ENCODE measurements at places on chromosomes 16 and 17. TPM values are rescaled to one million over a fixed set of nuclear protein-coding genes. Genes with fewer than 3 reads are reported as not detected.
A peak's percentile ranks its signal among the peaks of the same experiment; 100 is the strongest.

The TAC4 gene
- not detected for total RNA-seq

The CPD gene
- 25.7 TPM for total RNA-seq

The PHOSPHO1 gene
- total RNA-seq: 2.2 TPM

GRCh38 chr16:67770346-67770991 lies 35.9 kb downstream of the RANBP10 start:
- DNase-seq: no peak

DNA sequence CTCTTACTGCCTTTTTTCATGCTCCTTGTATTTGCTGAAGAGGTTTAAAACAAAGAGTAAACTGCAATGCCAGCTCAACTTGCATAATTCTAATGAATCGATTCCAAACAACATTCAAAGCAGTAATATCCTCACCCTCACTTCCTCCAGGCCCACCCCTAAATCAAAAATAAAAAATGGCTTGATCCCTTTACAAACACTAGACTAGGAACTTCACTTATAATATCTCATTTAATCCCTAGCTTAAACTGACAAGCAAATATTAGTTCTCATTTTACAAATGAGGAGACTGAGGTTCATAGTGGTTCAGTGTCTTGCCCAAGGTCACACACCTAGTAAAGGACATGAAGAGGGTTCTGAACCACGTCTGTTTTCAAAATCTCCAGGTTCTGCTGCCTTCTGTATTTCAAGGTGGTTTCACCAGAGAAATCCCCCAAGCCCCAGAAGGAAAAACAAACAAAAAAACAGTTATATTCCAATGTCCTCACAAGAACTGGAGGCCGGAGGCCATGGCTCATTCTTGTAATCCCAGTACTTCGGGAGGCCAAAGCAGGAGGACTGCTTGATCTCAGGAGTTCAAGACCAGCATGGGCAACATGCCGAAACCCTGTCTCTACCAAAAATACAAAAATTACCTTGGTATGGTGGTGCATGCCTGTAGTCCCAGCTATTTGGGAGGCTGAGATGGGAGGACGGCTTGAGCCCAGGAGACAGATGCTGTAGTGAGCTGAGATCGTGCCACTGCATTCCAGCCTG lies 80.3 kb upstream of the GRIN2A start:
- DNase-seq: no peak

GRCh38 chr17:77315010-77315409 lies 174.2 kb downstream of the SEC14L1 start:
- DNase-seq: no peak

DNA sequence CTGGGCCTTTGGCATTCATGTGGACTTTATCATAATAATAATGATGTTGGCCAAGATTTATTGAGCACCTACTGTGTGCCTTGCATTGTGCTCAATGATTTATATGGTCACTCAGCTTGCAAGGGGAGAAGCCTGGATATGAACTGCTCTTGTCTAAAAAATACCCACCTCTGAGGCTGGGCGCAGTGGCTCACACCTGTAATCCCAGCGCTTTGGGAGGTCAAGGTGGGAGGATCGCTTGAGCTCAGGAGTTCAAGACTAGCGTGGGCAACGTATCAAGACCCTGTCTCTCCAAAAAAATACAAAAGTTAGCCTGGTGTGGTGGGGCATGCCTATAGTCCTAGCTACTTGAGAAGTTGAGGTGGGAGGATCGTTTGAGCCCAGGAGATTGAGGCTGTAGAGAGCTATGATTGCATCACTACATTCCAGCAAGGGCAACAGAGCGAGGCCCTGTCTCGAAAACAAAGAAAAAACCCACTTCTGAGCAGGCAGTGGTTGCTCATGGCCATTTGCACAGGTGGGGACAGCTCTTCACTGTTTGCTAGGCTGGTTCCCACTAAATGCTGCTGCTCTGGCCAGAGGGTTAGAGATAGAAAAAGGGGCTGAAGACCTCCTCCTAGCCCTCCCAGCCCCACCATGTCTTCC lies 4.3 kb upstream of the ADGRG1 start:
- DNase-seq: no peak

DNA sequence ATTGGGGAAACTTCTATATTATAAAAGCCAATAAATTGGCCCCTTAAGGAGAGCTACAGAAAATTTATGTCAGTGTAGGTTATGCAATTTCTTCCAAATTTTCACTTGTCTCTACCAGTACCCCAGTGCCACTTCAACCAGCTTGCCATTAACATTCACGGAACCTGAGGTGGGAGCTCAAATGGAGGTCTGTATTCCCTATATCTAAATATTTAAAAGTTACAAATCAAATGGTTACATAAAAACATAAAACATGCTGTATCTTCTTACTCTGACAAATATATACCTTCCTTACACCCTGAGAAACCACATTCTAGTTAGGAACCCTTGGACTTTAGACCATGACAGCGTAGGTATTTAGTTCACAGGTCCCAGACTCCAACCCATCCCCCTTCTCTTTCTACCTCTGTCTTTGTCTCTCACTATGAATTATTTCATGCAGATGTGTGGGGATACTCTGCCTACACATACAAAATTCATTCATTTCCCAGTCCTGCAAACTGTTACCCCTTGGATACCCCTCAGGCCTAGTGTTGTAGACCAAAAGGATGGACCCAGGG lies 127.8 kb upstream of the PMFBP1 start:
- no peak for DNase-seq

DNA sequence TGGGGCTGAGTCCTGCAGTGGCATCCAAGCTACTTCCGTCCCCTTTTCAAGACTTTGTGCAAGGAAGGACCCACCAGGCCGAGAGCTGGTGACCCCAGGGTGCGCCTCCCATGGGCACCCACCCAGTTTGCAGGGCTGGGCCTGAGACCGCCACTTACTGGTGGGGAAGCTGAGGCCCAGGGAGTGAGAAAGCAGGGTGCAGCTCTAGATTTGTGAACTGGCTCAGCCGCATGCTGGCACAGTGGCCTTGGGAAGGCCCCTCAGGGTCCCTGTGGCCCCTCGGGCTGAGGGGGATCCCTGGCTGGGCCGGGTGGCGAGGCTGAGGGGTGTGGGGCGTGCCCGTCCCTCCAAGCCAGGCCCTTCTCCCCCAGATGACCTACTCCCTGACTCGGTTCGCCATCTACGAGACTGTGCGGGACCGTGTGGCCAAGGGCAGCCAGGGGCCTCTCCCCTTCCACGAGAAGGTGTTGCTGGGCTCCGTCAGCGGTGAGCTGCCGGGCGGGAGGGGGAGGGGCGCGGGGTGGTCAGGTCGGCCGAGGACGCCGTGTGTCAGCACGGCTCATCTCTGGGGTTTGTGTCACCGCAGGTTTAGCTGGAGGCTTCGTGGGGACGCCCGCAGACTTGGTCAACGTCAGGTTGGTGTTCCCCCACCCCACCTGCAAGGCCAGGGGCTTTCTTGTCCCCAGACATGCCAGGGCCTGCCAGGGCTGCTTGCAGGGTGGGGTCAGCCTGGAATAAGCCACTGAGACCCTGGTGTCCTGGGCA lies 3.2 kb downstream of the SLC25A10 start:
- peak; percentile 39 for DNase-seq

DNA sequence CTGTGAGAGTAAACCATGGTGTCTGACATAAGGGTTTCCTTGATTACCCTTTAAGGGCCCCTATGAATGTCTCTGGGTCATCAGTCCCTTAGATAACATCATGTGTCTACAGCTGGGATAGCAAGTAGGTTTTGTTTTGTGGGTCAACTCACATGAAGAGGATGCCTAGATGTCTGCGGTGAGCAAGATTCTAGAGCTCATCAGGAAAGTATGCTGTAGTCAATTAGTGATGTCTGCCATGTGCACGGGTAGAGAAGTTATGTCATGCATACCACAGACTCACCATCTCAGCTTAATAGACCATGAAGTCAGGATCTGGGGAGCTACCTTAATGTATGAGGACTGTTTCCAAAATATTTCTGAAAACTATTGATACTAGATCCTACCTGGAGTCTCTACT lies 57.5 kb downstream of the CDH13 start:
- DNase-seq: no peak

- no peak for DNase-seq
Observed at GRCh38 chr16:20214401-20214800, 112.9 kb downstream of the GP2 start.

- no peak for DNase-seq
Observed at GRCh38 chr17:42906772-42907446, 6.3 kb downstream of the G6PC1 start.

DNA sequence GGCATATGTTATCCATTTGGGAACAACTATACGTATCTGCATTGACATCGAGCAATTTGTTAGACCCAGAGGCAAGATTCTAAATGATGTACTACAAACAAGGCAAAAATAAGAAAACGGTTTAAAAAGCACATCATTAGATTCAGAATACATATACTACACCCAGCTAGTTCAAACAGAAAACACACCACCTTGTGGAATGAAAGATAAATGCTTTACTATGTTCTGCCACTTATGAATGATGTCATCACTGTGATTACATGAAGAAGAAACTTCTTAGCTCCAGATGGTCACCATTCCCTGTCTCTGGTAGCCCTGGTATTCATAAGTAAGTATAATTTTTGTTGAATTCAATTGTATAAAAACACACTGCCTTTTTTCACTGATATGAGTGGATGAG lies 7.8 kb downstream of the NACA2 start:
- DNase-seq: no peak

DNA sequence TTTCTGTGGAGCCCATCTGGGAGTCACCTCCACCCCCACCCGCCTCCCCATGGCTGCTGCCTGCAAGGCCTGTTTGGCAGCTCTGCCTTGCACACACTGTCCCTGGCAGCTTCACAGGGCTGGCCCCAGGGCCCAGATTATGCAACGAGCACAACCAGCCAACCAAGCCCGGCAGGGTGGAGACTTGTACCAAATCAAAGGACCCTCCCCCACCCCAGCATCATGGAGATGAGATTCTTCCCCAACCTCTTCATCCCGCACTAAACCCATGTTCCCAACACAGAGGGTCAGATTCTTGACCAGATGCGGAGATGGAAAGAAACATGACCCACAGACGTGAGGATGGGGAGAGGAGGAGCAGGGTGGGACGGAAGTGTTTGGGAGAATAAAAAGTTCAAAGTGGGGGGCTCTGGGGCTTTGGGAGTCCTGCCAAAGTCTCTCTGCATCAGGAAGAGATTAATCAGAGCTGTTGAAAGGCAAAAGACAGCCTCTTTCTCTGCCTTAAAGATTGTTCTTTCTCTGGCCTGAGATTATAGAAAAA lies 3.8 kb downstream of the SMARCD2 start:
- DNase-seq: peak; percentile 98

All from psoas muscle (tissue), 8 donors.